ENCODE measurements at places on chromosomes 3 and 15.
A peak's percentile ranks its signal among the peaks of the same experiment; 100 is the strongest.

DNA sequence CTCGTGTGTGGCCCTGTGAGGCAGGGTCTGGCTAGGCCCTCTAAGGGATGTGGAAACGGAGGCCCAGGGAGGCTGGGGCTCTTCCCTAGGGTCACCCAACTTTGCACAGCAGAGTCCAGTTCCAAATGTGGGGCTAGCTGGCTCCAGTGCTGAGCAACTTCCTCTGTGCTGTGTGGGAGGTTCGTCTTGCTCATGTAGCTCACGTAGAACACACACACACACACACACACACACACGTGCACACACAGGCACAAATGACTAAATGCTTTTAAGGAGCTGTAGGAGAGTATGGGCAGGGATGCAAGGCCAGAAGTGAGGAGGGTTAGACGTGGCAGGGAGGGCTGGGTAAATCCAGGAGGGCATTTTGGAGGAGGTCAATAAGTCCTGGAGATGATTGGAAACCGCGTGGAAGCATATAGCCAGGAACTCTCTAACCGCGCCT lies 213.8 kb downstream of the RPLP1 start:
- DNase-seq, result no peak

GRCh38 chr15:34855893-34856292 lies 60.5 kb upstream of the ACTC1 start:
- DNase-seq, result no peak

DNA sequence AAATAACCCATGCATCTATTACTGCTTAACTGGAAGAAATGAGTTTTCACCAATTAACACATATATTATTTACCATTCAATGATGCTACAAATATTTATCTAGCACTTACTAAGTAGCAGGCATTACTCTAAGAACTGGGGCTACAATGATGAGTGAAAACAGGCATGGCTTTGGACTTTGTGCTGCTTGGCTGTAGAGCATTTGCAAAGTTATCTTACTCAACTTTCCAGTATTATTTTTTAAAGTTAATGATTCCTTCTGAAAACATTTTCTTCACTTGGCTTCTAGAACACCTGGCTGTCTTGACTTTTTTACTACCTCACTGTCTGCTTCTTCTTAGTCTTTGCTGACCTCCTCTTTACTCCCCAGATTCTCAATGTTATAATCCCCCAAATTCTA lies 1.8 kb downstream of the C3orf33 start:
- DNase-seq, result no peak

DNA sequence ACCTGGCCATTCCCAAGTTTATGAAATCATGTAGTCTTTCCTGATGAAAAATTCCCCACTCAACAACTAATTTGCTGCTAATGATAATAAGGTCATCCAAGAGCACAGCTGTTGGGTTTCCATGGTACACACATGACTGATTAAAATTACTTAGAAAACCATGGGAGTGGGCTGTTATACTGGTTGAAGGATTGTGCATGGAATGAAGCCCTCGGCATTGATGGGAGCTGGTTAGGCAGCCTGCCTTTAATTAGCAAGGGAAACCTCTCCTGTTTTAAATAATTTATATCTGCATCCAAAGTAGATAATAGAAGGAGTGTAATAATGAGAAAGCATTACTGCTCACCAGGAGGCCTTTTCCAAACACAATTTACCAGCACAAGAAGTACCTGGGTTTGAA lies 235.1 kb upstream of the CFAP20DC start:
- DNase-seq, result no peak

DNA sequence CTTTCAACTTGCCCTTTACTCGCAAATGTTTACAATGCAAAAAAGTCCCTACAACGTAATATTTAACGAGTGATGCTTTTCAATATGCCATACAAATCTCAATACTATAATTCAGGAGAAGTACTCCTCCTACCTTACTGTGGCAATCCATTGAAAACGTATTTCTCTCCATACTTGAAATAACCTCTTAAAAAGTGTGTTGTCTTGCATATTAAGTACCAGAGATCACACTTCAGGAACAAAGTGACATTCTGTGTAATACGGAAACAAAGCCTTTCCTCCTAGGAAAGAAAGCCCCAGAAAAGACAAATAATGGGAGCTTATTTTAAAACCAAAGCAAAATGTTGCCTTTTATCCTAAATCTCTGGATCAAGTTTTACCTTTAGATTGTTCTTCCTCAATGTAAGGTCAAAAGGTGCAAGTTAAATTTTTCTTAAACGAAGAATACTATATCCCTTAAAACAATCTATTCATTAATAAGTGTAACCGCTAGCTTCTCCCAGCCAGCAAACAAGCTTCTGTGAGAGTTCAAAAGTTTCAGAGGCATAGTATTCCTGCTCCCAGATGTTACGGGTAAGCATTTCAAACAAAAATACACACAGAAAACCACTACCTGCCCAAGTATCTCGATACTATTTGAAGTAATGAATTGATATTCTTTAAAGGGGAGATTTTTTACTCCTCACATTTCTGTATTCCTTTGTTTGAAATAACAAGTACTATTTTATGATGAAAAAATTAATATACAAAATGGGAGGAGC lies 1.7 kb downstream of the TJP1 start:
- DNase-seq, result no peak

DNA sequence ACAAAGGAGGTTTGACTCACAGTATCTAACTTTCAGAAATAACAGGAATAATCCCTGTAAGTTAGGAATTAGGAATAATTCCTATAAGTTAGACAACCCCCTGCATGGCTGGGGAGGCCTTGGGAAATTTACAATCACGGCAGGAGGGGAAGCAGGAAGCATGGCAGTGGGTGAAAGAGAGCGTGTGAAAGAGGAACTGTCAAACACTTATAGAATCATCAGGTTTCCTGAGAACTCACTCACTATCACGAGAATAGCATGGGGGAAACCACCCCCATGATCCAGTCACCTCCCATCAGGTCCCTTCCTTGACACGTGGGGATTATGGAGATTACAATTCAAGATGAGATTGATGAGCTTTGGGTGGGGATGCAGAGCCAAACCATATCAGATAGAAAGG lies 385.5 kb downstream of the IL20RB start:
- DNase-seq, result no peak

DNA sequence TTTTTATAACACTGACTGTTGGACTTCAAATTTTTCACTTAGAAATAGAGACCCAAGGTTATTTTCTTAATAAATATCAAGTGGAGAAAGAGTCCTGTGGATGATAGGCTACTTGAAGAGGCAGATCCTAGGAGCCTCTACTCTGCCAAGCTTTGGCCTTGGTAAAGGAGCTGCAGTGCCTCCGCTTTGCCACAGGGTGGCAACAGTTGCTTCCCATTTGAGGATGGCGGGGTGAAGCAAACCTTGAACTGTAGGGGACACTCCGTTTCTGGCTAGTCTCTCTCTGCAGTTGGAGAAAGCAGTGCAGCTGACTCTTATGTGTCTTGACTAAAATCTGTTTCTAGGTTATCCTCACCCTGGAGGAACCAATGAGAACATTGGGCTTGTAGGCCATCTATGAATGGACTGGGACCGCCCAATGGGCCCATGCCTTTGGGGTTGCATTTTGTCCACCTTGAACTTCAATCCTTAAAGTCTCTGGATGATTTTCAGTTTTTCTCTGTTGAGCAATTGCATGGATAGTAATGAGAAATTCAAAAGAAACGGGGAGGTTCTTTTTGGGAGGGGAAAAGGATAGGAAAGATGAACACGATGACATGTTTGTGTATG lies 9.8 kb downstream of the SCG5 start:
- peak; percentile 63 for DNase-seq

DNA sequence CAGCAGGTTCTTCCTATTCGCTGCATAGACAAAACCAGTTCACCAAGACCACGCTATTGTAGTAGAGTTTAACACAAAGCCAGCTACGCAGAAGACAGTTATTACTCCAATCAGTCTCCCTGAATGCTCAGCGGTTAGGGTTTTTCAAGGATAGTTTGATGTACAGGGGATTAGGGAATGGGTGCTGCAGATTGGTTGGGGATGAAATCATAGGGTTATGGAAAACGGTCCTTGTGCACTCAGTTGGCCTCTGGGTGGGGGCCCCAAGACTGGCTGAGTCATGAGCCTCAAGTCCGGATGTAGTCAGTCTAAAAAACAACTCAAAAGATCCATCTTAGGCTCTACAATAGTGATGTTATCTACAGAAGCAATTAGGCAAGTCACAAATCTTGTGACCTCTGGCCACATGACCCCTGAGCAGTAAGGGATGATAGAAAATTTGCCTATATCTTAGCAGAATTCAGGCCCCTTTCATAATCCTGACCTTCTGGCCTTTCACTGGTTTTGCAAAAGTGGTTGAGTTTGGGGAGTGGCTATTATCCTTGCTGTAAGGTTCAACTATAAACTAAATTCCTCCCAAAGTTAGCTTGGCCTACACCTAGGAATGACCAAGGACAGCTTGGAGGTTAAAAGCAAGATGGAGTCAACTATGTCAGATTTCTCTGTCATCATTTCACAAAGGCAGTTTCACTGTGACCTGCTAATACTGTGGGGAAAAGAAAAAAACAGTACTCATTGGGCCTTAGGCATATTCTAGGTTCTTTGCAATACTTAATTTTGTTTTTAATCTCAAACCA lies 57.7 kb downstream of the LIPC start:
- DNase-seq, result no peak

- peak; percentile 31 for DNase-seq
Observed at GRCh38 chr15:77421370-77421700, 647 bp downstream of the HMG20A start.

DNA sequence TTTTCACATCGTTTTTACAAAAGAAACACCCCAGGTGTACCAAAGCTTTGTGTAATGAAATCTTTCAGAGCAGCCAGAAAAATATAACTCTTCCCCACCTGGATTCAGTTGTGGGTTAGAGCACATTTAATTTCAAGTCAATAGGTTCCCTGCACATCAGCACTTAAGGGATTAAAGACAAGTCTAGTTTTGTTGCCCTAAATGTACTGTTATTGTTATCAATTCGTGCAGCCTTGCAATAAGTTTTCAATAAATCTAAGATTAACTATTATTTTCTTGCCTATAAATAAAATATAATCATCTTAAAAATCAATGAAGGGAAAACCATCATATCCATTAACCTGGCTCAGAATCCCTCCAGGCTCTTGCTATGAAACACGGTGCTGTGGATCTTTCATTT lies 172.5 kb upstream of the CDIN1 start:
- no peak for DNase-seq

- no peak for DNase-seq
Observed at GRCh38 chr15:59817053-59817452, 127.9 kb upstream of the BNIP2 start.

- no peak for DNase-seq
Observed at GRCh38 chr15:99165956-99166689, 61.2 kb downstream of the SYNM start.

DNA sequence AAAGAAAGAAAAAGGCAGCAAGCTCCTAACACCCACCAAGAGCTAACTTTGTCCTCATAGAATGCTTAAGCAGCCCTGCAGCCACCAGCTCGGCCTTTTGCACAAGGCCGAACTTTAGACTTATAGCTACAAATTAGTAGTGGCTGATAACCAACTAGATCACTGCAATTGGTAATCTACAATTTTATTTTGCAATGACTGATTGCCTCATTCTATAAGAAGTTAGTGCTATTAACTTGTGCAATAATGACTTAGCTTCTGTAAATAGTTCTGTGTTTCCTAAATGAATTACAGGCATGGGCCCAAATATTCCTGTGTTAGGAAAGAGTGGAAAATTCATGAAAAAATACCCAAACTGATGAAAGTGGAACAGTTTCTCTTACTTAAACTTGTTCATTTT lies 284.8 kb upstream of the CFAP20DC start:
- no peak for DNase-seq

DNA sequence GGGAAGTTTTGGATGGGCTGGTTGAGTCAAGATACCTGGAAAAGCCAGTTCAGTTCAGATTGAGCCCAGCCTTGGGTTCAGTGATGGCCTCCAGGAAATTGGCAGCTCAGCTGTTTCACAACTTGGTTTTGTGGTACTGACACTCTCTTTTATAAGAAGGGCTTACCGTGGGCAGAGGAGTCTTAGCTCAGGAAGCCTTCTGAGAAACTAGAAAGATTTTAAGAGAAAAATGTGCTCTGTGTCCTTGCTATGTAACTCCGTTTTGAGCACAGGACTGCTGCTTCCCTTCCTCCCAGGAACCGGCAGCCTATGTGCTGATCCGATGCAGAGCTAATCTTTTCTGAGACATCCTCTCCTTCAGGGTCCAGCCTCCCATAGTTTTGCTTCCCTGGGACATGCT lies 46.6 kb upstream of the RASGRP1 start:
- DNase-seq, result no peak

DNA sequence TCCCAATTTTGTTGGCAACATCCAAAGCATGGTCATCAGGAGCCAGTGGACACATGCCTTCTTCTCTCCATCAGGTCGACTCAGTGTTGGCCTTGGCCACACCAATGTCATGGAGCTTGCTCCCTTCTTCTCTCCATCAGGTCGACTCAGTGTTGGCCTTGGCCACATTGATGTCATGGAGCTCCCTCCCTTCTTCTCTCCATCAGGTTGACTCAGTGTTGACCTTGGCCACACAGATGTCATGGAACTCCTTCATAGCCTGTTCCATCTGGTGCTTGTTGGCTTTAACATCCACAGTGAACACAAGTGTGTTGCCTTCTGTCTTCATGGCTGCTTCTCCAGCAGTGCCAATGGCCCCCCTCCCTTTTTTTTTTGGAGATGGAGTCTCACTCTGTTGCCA lies 70.2 kb downstream of the TMEM44 start:
- no peak for DNase-seq

DNA sequence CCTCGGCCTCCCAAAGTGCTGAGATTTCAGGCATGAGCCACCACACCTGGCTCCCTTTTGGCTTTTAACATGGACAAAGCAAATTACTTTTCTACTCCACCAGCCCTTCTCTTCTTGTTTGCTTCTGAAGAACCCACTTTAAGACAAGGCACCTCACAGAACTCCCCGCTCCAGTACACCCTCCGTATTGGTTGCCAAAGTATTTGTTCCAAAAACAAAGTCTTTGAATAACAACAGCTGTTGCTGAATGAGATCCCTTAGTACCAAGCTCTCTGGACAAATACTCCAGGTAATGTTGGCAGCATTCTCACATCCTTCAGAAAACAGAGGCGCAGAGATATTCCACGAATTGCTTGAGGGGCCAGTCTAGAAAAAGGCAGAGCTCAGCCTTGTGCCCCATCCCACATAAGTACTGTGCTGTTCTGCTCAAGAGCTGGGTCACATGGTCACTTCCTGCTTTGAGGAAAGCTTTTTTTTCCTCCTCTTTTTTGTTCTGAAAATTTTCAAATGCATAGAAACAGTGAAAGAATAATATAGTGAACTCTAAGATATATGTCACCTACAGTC lies 7.3 kb upstream of the CHCHD6 start:
- DNase-seq, result no peak
